ENCODE measurements at places on chromosomes 1 and 21.

DNA sequence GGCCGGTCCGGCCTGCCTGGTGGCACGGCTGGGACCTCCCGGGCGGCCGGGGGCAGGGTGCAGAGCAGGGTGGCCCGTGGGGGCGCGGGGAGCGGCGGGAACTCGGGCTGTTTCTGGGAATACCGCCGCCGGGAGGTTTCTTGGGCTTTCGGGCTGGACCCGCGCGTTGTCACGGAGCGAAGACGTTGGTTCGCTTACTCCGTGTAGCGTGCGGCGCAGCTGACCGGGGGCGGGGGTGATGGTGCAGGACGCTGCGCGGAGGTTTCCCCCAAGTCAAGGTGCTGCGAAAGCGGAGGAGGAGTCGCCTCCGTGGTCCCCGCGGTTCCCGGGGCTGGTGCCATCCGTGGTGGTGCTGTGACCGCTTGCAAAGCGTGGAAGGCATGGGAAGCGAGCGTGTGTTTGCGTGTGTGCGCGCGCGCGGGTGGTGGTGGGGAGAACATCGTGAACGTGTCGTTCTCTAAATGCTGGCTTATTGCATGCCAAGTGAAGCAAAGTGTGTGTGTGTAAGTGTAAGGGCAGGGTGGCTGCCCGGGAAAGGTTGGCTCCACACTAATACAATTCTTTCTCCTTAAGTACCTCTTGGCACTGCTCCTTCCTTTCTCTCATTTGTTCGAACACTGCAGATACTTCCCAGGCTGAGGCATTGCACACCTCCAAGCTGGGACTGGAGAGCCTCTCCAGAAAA, 1.1 kb downstream of the RYR2 start:
- no peak for DNase-seq

DNA sequence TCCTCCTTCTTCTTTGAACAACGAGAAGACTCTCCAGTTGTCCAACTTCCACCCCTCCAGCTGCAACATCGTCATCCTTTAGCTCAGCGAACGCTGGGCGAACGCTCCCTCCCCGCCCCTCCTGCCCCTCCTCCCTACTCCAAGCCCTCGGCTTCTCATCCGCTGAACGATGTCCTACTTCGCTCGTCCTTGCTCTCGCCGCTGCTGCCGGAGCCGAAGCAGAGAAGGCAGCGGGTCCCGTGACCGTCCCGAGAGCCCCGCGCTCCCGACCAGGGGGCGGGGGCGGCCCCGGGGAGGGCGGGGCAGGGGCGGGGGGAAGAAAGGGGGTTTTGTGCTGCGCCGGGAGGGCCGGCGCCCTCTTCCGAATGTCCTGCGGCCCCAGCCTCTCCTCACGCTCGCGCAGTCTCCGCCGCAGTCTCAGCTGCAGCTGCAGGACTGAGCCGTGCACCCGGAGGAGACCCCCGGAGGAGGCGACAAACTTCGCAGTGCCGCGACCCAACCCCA, at the start of gene BCAN:
Gene BCAN, plus strand, starts transcription at position 357 of the 504 bp plus-strand sequence. CDS start 3,938 bp downstream, outside the sequence.
- DNase-seq = no peak

GRCh38 chr1:223212441-223212840, 69.4 kb upstream of the TLR5 start:
- DNase-seq = no peak

GRCh38 chr21:44255511-44255981, 6.2 kb downstream of the DNMT3L start:
- no peak for DNase-seq
